Activated naive CD4-positive, alpha-beta T cell (primary cell): ENCODE measurements at places on chromosomes 1 and 21.

DNA sequence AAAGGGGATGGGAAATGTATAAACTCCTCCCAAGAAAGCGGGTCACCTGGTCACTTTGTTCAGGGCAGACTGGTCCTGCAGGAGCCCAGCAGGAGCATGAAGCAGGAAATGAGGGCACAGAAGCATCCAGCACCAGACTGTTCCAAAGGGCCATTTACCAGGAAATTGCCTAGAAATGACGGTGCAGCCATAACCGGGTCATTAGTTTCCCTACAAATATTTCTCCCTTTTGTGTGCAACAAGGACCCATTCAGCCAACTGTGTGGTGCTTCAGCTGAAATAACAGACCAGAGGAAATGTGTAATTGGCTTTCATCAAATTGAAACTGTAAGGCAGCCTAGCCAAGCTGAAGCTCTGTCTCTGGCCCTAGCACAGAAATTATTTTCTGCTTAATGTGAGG is 7.6 kb upstream of the CTTNBP2NL start:
- DNase-seq = no peak

GRCh38 chr1:29304025-29304684 is 67.8 kb downstream of the PTPRU start:
- DNase-seq = no peak

DNA sequence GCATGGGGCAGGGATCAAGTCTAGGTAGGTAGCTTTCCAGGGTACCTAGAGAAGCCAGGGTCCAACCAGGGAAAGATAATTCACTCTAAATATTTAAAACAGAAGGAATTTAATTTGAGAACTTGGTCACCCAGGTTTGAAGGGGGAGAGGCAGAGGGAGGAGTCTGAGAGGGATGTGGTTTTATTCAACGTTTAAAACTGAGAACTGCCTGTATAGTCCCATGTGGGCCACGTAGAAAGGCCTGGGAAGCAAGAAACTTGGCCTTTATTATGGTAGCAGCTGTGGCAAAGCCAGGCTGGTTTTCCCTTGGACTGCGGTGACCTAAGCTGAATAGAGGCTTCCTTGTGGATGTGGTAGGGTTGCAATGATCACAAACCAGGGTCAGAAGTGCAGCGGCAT is 42.0 kb upstream of the DUSP10 start:
- no peak for DNase-seq

DNA sequence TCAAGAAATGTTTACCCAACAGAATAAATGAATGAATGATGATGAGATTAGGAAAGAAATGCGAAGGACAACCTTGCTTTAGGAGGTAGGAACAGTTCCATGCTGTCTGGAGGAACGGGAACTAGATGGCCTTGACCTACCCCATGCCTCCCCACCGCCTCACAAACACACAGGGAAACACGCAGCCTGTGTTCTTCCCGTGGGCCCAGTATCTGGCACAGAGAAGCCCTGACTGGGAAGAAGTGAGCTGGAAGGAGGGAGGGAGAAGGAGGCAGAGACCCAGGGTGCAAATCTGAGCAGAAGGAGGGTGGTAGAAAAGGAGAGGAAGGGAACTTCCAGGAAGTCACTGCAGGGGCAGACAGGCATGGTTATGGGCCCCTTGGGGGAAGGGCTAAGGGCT is 3.5 kb upstream of the ADORA1 start:
- no peak for DNase-seq

DNA sequence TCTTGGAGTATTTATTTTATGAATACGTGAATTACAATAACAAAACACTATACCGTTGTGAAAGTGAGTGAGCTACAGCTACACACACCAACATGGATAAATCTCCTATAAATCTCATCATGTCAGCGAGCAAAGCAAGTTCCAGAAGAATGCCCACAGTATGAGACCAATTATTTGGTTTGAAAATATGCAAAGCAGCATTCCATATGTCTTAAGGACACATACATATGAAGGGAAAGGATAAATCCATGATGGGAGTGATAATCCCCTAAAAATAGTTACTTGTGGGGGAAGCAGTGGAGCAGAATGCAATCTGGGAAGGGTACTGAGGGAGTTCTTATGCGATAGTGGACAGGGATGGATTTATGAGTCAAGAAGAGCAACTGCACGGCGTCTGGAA is 261.3 kb downstream of the DISC1 start:
- DNase-seq = no peak

GRCh38 chr1:151831256-151831591 is 378 bp downstream of the RORC start:
- DNase-seq = no peak
